ENCODE measurements at places on chromosomes 6 and 20.

DNA sequence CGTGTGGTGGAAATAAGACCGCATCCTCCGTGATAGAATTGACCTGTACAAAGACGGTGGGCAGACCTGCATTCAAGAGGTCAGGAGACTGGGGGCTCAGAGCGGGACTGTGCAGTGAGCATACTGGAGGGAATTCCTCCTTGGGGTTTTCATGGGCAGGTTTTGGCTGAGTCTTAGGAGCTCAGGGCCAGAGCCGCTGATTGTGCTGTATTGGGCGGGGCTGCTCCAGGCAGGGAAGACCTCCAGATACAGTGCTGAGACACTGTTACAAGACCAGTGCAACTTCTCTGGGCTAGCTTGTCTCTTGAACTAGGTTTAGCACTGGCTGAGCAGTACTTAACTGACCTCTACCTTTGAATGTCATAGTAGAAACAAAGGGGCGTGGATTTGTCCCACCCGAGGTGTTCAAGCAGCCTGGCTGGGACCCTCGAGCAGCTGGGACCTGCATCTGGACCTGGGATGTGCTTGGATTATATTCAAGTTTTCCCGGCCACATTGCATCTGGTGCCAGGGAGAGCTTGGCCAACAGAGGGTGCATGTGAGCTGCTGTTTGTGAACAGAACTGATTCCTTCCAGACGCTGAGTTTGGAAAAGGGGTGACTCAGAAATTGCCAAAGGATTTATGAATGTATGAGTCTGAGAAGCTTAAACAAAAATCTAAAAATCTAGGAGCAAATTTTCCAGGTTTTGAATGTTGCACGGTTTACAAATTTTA, 33.4 kb upstream of the SLC22A1 start:
- DNase-seq: peak; percentile 15

- peak; percentile 39 for DNase-seq
These were observed 20.4 kb upstream of the EFHC1 start for GRCh38 chr6:52399511-52400312.

DNA sequence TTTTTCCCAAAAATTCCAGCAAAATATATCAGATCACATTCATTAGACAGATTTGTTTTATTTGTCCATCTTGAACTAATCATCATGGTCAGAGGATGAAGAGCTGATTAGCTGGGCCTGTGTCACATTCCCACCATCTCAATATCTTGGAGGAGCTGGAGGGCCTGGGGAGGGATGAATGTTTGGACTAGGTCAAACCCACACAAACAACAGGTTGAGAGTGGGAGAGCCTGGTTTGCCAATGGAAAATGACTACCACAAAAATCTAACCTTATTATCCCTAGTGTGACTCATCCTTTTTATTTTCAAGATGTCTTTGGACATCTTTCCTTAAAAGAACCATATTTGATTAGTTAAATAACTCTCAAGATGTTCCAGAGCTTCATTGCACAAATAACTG, 242.4 kb downstream of the OGFRL1 start:
- DNase-seq: no peak

DNA sequence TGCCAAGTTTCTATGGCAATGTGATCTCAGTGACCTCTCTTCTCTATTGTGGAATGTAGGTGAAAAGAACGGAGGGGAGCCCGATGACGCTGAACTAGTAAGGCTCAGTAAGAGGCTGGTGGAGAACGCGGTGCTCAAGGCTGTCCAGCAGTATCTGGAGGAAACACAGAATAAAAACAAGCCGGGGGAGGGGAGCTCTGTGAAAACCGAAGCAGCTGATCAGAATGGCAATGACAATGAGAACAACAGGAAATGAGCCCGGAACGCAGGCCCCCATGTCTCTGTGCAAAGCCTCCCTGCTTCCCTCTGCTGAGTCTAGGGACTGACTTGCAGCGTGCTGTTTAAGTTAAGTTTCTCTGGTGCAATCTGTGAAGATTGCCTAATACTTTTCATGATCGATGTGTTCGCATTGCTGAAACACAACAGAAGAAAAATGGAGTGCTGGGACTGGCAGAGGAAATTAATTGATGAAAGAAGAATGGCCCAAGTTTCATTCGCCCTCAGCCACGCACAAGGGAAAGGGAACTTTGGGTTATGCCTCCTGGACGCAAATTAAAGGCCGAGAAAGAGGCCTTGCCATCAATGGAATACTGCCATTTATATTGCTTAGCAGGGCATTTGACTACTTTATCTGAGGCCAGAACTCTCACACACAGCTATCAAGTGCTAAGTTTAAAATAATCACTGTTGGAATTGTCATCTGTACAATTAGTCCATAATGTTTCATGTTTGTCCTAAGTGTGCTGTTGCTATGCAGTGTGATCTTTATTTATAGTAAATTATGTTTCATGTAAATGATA, 146.4 kb downstream of the AKAP7 start:
- no peak for DNase-seq

- DNase-seq: no peak
These were observed 71.0 kb upstream of the SIRPA start for GRCh38 chr20:1824181-1824580.

DNA sequence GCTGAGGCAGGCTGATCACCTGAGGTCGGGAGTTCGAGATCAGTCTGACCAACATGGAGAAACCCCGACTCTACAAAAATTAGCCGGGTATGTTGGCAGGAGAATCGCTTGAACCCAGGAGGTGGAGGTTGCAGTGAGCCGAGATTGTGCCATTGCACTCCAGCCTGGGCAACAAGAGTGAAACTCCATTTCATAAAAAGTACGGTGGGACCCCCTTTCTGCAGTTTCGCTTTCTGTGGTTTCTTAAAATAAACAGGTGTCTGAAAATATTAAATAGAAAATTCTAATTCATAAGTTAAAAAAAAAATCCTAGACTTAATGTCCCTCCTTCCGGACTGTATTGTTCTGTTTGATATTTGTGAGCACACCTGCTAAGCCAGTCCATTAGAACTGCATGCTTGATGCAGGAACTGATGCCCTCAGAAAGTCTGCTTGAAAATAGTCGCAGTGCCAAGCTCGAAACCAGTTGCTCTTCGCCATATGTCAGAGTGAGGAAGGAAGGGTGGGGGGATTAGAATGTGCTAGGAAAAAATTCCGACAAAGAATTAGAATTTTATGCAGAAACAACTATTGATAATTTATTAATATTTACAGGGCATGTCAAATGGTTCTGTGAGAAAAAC, 85.9 kb downstream of the JARID2 start:
- no peak for DNase-seq

DNA sequence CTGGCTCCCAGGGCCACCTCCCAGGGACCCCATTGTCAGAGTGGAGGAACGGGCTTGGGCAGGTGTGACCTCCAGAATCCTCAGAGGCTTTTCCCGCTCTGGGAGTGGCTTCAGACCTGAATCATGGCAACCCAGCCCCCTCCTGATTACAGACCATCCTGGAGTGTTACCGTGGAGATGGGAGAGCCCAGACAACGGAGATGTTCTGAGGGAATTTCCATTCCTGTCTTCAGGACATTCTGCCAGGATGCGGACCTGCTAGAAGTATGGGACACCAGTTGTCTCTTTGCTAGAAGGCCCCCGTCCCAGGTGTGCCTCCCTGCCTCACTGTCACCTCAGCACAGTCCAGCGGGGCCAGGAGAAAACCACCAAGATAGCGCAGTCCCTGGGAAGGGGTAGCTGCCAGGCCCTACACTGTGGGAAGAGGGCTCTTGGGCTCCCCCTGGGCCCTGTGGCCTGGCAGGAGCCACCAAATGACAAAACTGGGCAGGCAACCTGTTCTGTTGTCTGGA, 109.9 kb downstream of the PSMB1 start:
- DNase-seq: no peak

DNA sequence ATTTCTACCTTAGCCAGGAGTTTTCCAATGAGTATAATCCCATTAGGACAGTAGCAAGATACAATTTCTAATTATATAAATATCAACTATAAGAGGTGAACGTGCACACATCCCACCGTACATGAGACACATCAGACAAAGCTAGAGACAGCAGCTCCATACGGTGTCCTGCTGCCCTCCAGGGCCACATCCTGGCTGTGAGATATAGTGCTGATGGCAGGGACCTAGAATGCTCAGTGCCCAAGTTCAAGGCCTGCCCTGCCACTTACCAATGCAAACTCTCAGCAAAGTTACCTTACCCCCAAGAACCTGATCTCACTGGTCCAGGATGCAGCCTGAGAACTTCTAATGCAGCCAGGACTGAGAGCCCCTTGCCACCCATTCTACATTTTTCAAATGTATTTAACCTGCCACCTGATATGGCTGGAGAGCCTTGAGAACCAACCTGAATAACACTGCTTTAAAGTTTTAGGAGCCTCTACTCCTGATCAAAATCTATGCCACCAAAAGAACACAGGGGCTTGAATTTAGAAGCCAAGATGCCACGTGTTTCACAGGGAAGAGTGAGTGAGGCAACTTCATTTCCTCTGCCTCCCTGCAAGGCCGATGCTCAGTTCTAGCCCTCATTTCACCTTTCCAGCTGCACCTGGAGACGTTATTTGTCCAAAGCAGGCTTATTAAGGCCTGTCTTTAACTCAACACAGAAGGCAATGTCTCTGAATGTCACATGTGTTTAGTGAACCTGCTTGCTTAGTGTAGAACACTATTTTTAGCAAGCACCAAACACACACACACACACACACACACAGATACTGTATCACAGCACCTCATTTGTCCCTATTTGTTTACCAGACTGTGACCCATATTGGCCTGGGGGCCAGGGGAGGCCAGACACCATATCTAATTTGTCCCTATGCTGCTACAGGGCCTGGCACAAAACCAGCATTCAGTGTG, 6.1 kb downstream of the NFATC2 start:
- no peak for DNase-seq

DNA sequence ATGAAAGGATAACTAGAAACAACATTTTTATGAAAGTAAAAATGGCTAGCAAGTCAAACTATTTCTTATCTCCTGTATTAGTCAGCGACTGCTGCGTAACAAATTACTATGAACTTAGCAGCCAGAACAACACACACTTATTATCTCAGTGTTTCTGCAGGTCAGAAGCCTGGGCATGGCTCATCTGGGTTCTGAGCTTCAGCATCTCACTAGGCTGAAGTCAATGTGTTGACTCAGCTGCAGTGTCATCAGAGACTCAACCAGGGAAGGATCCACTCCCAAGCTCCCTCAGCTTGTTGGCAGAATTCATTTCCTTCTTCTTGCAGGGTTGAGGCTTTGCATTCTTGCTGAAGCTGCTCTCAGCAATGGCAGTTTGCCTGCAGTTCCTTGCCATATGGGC, 33.2 kb upstream of the IGF2R start:
- peak; percentile 51 for DNase-seq

- DNase-seq: no peak
These were observed 63.0 kb downstream of the IGF2R start for GRCh38 chr6:160031871-160032270.

- DNase-seq: peak; percentile 53
These were observed 15.1 kb downstream of the HMGN4 start for GRCh38 chr6:26553264-26553634.

DNA sequence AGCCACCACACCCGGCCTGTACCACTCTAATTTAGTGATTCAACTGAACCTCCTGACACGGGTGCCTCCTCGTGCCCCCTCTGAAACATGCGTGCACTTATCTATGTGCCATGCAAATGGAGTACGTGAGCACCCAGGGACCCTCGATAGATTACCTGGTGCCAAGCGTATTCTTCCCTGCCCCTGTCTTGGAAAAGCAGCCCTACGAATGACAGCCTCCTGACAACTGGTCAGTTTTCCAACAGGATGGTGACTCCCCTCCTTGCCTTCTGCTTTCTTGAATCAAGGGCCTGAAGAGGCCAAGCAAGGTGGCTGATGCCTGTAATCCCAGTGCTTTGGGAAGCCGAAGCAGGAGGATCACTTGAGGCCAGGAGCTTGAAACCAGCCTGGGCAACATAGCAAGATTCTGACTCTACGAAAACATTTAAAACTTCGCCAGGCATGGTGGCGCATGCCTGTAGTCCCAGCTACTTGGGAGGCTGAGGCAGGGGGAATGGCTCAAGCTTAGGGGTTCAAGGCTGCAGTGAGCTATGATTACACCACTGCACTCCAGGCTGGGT, 25.4 kb upstream of the SYNJ2 start:
- DNase-seq: no peak

DNA sequence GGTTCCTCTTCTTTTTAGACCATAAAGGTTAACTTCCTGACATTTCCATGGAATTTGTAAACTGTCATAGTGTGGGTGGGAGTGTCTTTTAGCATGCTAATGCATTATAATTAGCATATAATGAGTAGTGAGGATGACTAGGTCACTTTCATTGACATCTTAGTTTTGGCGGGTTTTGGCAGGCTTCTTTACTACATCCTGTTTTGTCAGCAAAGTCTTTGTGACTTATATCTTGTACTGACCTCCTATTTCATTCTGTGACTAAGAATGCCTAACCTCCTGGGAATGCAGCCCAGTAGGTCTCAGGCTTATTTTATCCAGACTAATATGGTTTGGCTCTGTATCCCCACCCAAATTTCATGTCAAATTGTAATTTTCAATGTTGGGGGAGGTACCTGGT, 149.6 kb upstream of the SYNCRIP start:
- peak; percentile 8 for DNase-seq

DNA sequence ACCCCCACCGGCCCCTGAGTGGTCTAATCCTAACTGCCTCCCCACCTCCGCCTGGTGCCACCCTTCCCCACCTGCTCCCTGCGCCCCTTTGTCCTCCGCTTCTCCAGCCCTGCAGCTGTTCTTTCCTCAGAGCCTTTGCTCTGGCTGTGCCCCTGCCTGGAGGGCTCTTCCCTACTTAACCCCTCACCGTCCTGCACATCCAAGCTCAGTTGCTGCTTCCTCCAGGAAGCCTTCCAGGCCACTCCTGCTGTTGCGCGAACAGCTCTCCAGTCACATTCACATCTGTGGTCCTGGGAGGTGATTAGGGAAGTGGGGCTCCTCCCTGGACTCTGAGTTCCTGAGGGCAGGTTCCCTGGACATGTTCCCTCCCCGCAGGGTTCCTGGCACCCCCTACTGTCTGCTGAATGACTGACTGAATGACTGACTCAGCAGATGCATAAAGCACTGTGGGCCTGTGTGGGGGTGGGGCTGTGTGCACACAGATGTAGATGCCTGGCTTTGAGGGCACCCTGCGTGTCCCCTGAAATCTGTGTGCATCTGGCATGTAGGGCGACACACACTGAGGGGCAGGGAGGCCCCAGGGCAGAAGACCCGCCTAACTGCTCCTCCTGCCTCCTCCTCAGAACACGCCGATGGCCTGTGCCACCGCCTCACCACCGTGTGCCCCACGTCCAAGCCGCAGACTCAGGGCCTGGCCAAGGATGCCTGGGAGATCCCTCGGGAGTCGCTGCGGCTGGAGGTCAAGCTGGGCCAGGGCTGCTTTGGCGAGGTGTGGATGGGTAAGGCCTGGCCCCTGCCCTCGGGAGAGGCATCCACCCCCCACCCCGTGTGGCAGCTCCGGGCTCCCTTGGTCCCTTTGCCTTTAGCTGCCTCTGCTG, 51.4 kb downstream of the SRC start:
- DNase-seq: peak; percentile 48
